ENCODE measurements at places on chromosomes 11 and 22.

- DNase-seq = no peak
Observed at GRCh38 chr11:68145120-68145866, 24.1 kb upstream of the CHKA start.

- no peak for DNase-seq
Observed at GRCh38 chr22:30150212-30150611, 69.9 kb downstream of the HORMAD2 start.

- DNase-seq = no peak
Observed at GRCh38 chr11:72576661-72577060, 97.6 kb downstream of the PDE2A start.

DNA sequence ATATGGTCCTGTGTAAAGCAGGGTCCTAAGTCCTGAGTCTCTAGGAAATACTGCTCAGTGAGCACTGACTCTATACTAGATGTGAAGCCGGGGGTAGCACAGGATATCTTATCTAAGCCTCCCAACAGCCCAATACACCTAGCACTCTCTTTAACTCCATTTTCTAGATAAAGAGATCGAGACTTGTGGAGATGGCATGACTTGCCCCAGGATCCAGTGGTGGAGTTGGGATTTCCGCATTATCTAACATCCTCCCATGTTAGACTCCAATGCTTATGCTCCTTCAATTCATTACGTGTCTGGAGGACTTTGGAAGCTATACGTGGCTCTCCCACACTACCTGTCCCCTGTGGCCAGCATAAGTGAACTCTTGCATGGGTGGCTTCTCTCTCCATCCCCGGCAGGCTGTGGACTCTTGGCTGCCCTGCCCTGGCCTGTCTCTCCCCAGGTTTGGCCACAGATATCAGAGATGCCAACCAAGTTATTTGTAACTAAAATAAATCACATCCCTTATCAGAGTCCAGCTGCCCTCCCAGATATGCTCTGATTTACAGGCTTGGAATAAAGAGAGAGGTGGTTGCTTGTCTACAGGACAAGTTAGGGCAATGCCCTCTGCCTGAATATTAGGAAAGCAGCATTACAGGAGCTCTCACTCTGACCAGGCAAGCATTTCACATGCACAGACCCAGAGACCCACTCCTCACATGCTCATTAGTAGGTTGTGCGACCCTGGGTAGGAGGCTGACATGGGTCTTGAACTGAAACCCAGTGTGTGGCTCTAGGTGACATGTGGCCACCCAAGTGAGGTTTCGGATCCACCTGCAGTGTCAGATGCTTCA is 4.5 kb downstream of the CD44 start:
- DNase-seq = no peak

DNA sequence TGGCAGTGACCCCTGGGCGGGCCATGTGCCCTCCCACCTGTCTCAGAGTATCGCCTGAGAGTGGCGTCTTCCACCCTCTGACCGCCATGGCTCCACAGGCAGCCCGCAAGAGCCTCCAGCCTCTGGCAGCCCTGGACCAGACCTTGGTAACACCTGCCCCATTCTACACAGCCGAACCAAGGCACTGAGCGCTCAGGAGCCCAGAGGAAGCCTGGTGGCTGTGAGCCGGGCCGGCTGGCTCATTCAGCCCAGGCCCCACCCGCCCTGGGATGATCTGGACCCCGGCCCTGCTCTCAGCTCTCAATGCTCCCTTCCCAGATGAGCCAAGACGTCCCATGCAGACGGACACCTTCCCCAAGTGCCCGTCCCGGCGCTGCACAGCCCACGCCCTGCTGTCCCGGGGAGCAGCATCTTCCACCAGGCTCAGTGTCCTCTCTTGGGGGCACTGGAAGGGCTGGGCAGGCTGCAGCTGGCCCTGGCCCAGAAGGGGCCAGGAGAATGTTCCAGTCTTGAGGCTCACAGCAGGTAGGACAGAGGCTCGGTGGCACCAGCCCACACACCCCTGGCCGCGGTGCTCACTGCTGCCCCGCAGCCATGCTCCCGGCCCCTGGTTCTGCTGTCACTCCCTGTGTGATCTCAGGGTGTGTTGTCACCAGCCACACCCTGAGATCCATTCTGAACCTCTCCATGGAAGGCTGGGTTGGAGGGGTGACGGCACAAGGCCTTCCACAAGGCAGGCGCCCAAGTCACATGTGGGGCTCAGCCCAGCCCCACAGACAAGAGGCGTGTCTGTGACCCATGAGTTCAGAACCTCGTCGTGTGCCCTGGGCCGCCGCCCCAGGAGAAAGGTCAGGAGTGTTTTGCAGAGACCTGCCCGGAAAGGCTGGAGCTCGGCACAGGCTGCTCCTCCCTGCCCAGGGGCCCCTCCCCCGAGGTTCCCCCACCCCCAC is 24.2 kb upstream of the PPARA start:
- no peak for DNase-seq

DNA sequence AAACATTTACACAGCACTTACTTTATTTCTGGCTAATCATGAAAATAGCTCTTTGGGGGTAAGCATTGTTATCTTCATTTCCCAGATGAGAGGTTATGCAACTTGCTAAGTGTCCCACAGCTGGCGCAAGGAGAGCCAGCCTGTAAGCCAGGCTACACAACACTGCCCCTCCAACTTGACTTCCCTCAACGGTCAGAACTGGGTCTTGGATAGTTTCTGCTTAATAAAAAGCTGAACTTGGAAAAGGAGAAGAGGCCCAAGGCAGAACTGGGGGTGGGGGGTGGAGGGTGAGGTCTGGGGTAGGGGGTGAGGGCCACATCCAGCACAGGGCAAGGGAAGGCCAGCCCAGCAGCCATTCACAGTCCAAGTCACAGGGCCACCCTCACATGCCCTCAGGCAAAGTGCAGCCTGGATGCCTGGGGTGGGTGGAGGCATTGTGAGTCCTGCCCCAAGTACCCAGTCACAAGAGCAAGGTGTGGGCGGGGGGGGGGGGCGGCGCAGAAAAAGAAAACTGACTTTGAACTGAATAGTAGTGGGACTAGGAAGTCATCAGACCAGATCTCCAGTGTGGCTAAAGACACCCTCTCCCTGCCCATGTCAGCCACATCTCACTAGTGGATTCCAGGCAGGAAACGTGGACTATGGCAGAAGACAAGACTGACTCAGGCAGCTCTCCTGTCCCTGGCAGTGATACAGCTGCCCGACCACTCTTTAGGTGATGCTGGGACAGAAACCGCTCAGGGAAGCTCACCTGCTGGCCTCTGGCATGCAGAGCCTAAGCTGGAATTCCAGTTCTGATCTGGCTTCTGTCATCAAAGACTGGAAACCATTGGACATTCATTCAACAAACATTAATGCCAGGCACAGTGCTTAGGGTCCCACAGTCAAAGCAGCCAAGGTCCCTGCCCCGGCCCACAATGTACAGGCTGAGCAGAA is 52.4 kb downstream of the PACSIN2 start:
- no peak for DNase-seq

DNA sequence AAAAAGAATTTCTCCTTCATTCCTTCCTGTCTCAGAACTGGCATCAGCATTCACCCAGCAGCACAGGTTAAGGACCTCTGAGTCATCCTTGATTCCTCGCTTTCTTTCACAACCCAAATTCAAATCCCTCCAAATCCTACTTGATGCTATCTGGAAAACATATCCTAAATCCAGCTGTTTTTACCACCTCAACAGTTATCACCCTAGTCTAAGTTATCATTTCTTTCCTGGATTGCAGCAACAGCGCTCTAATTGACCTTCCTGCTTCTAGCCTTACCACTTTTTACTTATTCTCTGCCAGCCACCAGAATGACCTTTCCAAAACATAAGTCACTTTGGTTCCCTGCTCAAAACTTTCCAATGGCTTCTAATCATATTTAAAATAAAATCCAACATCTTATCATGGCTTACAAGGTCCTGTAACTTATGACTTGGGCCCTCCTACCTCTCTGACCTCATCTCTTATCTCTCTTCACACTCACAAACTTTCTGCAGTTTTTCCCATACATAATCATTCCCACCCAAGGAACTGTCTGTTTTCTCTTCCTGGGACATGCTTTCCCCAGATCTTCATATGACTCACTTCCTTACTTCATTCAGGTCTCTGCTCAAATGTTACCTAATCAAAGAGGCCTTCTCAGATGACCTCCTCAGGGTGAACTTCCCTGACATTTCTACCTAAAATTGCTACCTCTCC is 119.4 kb downstream of the TTC28 start:
- DNase-seq = no peak

DNA sequence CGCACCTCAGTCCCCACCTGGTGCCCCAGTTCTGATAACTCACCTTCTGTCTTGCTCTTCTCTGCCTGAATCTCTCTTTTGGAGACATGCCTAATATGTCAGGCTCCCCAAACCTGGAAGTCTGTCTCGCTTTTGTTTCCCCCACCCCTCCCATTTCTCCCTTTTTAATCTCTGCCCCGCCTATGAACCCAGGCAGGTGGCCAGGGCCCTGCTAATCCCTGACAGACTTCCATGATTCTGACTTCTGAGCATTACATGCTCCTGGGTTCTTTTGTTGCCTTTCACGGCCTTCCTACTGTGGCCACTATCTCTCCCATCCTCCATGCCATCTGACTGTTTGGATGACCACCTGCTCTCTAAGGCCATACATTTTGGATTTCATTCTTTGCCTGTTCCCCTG is 1120.9 kb upstream of the CCDC90B start:
- DNase-seq = no peak

- no peak for DNase-seq
Observed at GRCh38 chr11:64267207-64267945, 16.0 kb downstream of the PLCB3 start.

DNA sequence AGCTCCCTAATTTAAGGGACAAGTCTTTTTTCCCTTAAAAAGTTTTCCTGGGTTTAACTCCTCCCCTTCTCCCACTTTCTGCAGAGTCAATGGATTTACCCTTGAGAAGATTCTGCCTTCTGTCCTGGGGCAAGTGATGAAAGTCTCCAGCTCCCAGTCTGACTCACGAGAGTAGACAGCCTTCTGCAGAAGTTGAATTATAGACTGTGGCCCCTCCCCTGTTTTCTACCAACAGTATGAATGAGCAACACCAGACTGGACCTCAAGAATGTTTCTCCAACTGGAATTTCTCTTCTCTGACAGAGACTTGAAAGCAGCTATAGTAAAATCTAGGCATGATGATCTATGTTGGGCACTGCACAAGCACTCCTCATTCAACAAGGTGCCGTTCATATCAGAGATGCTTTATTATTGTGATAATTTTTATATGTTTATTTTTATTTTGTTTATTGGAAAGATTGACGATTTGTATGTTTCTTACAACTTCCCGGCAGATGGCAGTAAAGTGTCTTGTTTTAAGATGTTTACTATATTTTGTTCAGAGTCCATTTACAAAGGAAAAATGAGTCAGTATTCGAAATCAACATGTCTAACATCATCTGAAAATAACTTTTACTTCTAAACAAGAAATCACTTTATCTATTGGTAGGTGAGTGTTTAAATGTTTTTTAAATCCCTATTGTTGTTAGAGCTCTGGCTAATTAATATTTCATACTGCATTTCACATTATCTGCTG is 56.6 kb downstream of the LMO2 start:
- no peak for DNase-seq

GRCh38 chr11:128040603-128041002 is 546.8 kb downstream of the ETS1 start:
- no peak for DNase-seq

GRCh38 chr11:115710980-115711379 is 206.8 kb upstream of the CADM1 start:
- DNase-seq = no peak

Data from GM19239 (cell line).